Thoracic aorta (tissue), 2 donors: ENCODE measurements at places on chromosomes 7 and 10.
A peak's percentile ranks its signal among the peaks of the same experiment; 100 is the strongest.

DNA sequence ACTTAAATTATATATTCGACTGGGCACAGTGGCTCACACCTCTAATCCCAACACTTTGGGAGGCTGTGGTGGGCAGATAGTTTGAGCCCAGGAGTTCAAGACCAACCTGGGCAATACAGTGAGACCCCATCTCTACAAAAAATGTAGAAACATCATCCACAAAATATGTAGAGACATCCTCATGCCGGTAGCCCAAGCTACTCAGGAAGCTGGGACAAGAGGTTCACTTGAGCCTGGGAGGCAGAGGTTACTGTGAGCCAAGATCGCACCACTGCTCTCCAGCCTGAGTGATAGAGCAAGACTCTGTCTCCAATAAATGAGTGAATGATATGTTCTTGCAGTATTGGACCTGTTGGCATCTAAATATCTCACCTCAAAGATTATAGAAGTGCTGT is 22.6 kb upstream of the TNS3 start:
- H3K27me3 ChIP-seq = no peaks in the 10 kb centered on the region
- peak overlapping the region; percentile 63 for H3K27ac ChIP-seq
- H3K4me3 ChIP-seq = no peak overlapping the region
- DNase-seq = no peak
- H3K36me3 ChIP-seq = no peaks in the 10 kb centered on the region

DNA sequence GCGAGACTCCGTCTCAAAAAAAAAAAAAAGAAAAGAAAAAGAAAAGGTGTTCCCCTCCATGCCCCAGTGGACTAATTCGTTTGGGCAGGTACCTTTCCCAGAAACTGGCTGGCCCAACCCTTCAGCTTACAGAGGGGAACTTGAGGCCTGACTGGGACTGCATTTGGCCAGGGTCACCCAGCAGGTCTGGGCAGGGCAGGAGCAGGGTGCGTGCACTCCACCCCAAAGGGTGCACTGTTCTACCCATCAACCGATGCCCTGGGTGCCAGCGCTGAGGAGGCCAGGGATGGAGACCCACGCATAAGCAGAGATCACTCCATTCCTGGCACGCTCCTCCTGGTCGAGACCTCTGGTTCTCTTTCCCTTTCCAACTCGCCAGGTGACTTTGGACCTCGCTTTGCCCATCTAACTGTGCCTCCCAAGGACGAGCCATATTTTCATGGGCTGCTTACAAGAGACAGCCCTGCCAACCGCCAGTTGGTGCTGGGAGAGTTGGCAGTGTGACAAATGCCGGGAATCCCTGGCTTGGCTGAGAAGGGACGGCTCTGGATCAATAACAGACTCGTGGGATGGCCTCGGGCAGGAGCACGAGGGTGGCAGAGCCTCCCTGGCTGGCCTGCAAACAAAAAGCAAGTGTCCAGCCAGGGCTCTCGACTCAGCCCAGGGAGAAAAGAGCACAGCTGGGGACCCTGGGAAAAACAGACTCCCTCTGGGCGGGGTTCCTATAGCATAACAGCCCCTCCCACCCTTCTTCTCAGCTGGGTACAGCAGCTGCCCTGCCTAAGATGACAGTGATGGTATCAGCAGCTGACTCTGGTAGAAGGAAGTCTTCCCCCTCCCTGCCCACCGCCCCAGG is 7.9 kb downstream of the HSPB1 start:
- no peak overlapping the region for H3K4me3 ChIP-seq
- no peak for DNase-seq
- H3K4me1 ChIP-seq = peaks cover 16% of the 10 kb centered on the region
- H3K27ac ChIP-seq = peak overlapping the region; percentile 58
- no peaks in the 10 kb centered on the region for H3K27me3 ChIP-seq

DNA sequence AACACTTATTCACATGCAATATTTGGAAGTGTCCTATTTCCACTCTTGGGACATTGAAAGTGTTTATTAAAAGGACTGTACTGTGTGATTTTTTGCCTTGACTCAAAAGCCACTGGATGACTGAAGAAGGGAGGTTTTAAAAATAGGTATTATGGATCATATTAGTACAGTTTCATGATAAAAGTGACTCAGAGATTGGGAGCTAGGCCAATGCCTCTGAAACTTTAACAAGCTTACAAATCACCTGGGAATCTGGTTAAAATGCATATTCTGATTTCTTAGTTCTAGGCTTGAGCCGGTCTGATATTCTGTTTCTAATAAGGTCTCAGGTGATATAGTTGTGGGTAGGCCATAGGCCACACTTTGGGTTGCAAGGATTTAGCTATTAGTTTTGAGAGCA is 191.2 kb downstream of the PLXDC2 start:
- H3K4me3 ChIP-seq = no peak overlapping the region
- no peak for DNase-seq
- peaks cover 44% of the 10 kb centered on the region for H3K4me1 ChIP-seq
- peaks cover 1% of the 10 kb centered on the region for H3K36me3 ChIP-seq
- H3K27ac ChIP-seq = no peak overlapping the region

GRCh38 chr7:24847754-24848153 is 90.5 kb upstream of the GSDME start:
- H3K4me1 ChIP-seq = no peaks in the 10 kb centered on the region
- H3K27ac ChIP-seq = no peak overlapping the region
- no peaks in the 10 kb centered on the region for H3K36me3 ChIP-seq
- no peak for DNase-seq

DNA sequence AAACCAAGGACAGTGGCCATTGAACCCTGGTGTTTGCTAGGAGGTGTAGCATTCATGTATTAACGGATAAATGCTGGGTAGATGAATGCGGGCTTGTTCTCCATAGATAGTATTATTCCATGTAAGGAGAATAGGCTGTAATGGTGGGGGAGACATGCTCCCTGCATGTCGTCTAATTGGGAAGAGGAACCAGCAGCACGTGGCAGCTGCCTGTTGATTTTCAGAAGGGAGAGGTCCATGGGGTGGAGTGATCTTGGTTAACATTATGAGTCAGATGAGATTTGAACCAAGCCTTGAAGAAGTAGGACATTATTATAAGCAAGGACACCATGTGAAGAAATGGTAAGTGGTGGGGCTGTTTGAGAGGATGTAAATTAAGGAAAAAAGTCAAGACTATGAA is 112.5 kb downstream of the WNT2 start:
- no peak overlapping the region for H3K27ac ChIP-seq
- H3K4me1 ChIP-seq = no peaks in the 10 kb centered on the region
- no peak for DNase-seq
- no peaks in the 10 kb centered on the region for H3K36me3 ChIP-seq
- no peak overlapping the region for H3K4me3 ChIP-seq

- H3K36me3 ChIP-seq = no peaks in the 10 kb centered on the region
- H3K4me1 ChIP-seq = no peaks in the 10 kb centered on the region
- H3K27ac ChIP-seq = no peak overlapping the region
Measured at GRCh38 chr7:39186671-39187070, 209.0 kb downstream of the POU6F2 start.

GRCh38 chr7:134452419-134452838 is 6.5 kb downstream of the AKR1B1 start:
- DNase-seq = no peak
- H3K4me1 ChIP-seq = peaks cover 15% of the 10 kb centered on the region
- H3K27me3 ChIP-seq = no peaks in the 10 kb centered on the region
- no peak overlapping the region for H3K27ac ChIP-seq
- peaks cover 37% of the 10 kb centered on the region for H3K36me3 ChIP-seq

DNA sequence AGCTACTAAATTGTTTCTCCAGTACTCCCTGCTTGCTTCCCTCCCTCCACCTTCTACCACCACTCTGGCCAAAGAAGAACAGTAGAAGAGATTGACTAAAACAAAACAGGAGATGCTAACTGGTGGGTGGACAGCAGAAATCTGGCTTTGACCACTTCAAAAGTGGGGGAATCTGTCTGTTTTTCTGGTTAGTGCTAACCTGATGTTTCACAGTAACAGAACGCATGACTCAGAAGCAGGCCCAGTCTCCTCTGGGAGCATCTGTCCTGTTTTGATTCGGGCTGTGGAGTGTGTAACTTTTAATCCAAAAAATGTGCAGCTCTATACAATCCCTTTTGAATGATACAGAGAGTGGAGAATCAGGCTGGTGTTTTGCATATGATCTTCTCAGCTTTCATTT is 32.7 kb upstream of the ZNF438 start:
- no peak for DNase-seq
- peaks cover 39% of the 10 kb centered on the region for H3K4me1 ChIP-seq
- no peaks in the 10 kb centered on the region for H3K36me3 ChIP-seq
- peak overlapping the region; percentile 51 for H3K27ac ChIP-seq

DNA sequence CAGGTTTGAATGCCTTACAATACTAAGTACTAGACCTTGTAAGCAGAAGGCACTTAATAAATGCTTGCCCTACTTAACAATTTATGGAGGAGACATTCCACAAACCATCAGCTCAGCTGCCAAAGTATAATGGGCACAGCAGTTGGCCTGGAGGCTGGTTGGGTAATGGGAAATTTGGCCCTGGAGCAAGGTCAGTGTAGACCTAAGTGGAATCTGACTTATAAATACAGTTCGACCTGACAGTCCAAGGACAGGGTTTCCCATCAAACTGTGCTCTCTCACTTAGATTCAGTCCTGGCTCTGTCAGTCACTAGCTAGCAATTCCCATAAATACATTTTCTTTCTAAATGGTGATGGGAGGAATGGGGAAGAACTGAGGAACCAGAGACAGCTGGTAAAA is 62.6 kb upstream of the ABCB4 start:
- H3K27me3 ChIP-seq = no peaks in the 10 kb centered on the region
- no peaks in the 10 kb centered on the region for H3K4me1 ChIP-seq
- H3K4me3 ChIP-seq = no peak overlapping the region
- H3K27ac ChIP-seq = no peak overlapping the region
- DNase-seq = no peak

DNA sequence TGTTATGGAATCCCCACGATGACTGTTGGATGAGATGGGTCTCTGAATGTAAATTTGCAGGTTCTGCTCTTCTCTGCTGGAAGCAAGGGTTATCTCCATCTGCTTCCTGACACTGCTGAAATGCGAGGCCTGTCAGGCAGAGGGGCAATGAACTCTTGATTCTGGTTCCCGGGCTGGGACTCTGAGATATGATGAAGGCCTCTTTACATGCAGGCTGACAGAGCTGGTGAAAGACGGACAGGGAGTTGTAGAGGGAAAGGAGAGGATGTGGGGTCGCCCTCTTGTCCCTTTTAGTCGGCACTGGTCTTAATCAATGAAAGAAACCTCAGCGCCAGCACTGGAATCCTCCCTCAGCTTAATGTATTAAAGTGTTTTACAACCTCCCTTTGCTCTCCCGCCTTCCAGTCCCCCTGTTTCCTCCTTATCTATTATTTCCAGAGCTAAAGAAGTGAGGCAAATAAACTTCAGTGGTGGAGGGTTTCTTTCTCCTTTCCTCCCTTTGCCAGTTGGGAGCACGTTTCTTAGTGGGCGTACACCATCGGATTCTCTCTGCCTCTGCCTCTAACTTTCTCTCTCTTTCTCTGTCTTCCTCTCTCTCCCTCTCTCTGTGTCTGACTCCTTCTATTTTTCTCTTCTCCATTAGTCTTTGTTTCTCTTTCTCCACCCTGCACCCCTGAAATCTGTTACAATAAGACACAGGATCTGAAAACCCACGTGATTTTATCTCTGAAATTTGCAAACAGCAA is 145.6 kb downstream of the BAMBI start:
- no peak overlapping the region for H3K27ac ChIP-seq
- no peaks in the 10 kb centered on the region for H3K36me3 ChIP-seq

DNA sequence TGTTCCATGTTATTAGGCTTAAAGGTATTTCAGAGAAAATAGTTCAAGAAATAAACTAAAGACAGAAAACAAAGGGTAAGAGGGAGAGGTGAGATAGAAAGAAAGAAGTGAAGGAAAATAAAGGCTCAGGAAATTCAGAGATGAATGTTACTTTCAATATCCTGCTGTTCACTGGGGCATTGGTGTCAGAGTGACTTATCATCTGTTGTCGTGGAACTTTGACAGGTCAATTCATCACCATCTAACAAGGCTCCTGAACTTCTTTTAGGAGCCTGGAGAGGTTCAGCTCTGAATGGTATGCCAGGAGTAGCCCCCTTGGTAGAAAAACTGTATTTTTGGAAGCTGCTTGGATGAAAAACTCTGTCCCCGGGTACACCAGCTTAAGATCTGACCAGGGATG is 100.1 kb downstream of the KLF6 start:
- no peak overlapping the region for H3K4me3 ChIP-seq
- H3K27ac ChIP-seq = no peak overlapping the region
- no peaks in the 10 kb centered on the region for H3K27me3 ChIP-seq

- H3K4me1 ChIP-seq = peaks cover 28% of the 10 kb centered on the region
- peak overlapping the region; percentile 53 for H3K27ac ChIP-seq
- no peaks in the 10 kb centered on the region for H3K36me3 ChIP-seq
- peak overlapping the region; percentile 91 for H3K4me3 ChIP-seq
Measured at GRCh38 chr10:86522510-86522855, 891 bp upstream of the WAPL start.

GRCh38 chr10:3787016-3787400 is 2.0 kb upstream of the KLF6 start:
- H3K36me3 ChIP-seq = peaks cover under 1% of the 10 kb centered on the region
- H3K27ac ChIP-seq = peak overlapping the region; percentile 97
- no peaks in the 10 kb centered on the region for H3K27me3 ChIP-seq
- no peak for DNase-seq
- H3K4me3 ChIP-seq = no peak overlapping the region

GRCh38 chr10:129410688-129411392 is 56.2 kb upstream of the MGMT start:
- no peak overlapping the region for H3K4me3 ChIP-seq
- no peak overlapping the region for H3K27ac ChIP-seq
- DNase-seq = no peak
- no peaks in the 10 kb centered on the region for H3K4me1 ChIP-seq
- H3K36me3 ChIP-seq = no peaks in the 10 kb centered on the region
- H3K27me3 ChIP-seq = no peaks in the 10 kb centered on the region

GRCh38 chr10:27959093-27959715 is 39.7 kb downstream of the ODAD2 start:
- H3K27me3 ChIP-seq = no peaks in the 10 kb centered on the region
- H3K4me3 ChIP-seq = no peak overlapping the region
- no peak overlapping the region for H3K27ac ChIP-seq
- no peaks in the 10 kb centered on the region for H3K4me1 ChIP-seq

DNA sequence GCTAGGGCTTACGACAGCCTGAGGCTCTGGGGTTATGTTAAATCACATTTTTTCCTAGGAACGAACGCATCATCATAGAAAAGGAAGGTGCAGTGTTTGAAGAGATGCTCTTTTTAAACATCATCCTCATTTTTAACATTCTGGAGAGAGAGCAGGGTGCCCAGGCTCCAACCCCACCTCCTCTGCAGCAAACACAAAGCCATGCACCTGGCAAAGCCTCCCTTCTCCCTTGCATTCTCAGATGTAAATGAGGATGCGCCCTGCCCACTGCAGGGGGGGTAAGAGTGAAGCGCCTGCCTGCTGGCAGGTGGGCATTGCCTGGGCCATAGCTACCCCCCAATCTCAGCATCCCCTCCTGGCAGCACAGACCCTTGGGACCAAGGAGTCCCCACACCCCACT is 92.4 kb downstream of the PTPRN2 start:
- H3K4me1 ChIP-seq = no peaks in the 10 kb centered on the region
- H3K27me3 ChIP-seq = no peaks in the 10 kb centered on the region
- H3K4me3 ChIP-seq = no peak overlapping the region
- H3K27ac ChIP-seq = no peak overlapping the region

GRCh38 chr10:48798481-48799254 is 114.0 kb downstream of the WDFY4 start:
- no peak overlapping the region for H3K27ac ChIP-seq
- no peak for DNase-seq
- no peaks in the 10 kb centered on the region for H3K36me3 ChIP-seq
- no peaks in the 10 kb centered on the region for H3K4me1 ChIP-seq

- peaks cover 23% of the 10 kb centered on the region for H3K4me1 ChIP-seq
- no peaks in the 10 kb centered on the region for H3K27me3 ChIP-seq
- no peaks in the 10 kb centered on the region for H3K36me3 ChIP-seq
- no peak for DNase-seq
- H3K27ac ChIP-seq = no peak overlapping the region
Measured at GRCh38 chr7:2755531-2755930, 67.5 kb downstream of the AMZ1 start.
